ENCODE measurements at places on chromosomes 3 and 15.

DNA sequence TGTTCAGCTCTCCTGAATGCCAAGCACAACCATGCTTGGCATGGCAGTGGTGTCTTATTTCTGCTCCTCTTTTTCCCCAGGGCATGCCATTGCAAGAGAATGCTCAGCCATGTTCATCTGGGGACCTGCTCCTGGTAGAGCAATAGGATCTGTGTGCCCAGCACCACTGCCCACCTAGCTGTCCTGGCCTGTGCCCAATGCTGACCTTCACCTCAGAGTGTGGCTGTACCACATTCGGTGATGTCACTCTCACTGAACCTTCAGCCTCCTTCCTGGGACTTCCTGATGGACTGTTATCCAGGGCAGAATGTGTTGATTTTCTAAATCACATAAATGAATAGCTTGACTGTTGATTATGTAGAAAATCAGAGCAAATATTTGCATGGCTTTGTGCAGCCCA lies 42.0 kb downstream of the AGTR1 start:
- DNase-seq: no peak

- no peak for DNase-seq
Measured at GRCh38 chr3:125129512-125129997, 73.8 kb upstream of the HEG1 start.

DNA sequence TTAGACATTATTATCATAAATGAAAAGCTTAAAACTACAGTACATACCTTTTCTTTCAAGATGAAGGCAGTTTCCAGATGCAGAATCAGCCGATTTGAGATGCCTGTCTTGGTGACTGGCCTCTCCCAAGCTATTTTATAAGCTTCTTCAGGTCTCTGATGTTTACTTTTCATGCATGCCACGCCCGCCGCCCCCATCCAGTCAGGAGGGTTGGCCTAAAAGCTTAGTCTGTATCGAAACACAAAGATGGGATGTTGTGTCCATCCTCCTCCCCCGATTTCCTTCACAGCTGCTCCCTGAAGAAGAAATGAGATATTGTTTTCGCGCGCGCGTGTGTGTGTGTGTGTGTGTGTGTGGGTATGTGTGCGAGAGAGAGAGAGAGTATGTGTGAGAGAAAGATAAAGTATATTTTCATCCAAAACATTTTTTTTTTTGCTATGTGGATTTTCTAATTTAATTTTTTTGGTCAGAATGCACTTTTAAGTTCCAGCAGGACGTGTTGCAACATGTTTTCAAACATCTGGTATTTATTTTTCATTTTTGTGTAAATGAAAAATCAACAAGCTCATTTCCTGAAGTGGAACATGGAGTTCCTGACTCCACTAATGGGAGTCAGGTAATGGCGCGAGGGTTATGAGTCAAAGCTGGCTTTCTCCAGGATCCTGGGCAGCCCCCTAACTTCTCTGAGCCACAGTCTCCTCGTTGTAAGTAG lies at the start of gene APOD:
Gene APOD, minus strand, starts transcription at position 110 of the 712 bp plus-strand sequence. CDS start 4,479 bp downstream, outside the sequence.
- DNase-seq: no peak

GRCh38 chr3:158091531-158091930 lies 14.7 kb downstream of the SHOX2 start:
- no peak for DNase-seq

GRCh38 chr3:169847896-169848295 lies 21.8 kb downstream of the LRRC31 start:
- DNase-seq: no peak

- no peak for DNase-seq
Measured at GRCh38 chr3:124391774-124392173, 338.5 kb upstream of the UMPS start.

DNA sequence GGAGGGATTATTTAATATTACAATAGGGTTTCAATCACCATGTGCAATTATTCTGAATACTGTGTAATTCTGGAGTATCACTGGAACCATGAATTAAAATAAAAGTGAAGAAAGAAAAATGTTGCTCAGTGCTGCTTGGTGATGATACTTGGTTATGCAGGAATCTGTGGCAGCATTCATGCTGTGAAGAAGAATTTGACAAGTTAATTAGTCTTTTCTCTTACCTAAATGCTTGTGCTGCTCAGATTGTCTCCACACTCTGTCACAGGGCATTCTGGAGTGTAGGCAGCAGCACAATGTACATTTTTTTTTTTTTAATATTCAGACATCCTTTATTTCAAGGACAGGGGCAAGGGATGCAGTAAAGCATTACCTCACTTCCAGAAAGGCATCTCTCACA lies 749.3 kb upstream of the CADM2 start:
- DNase-seq: no peak

GRCh38 chr3:184557348-184557950 lies 4.1 kb upstream of the EPHB3 start:
- DNase-seq: no peak

All from stimulated activated CD4-positive, alpha-beta T cell treated with anti-CD3 and anti-CD28 coated beads, Interleukin-1b, Interleukin-23, amount 100 ng/mL, for 1 hour (primary cell).